NCI-H2107 (cell line): ENCODE measurements at places on chromosomes 7 and 10.

DNA sequence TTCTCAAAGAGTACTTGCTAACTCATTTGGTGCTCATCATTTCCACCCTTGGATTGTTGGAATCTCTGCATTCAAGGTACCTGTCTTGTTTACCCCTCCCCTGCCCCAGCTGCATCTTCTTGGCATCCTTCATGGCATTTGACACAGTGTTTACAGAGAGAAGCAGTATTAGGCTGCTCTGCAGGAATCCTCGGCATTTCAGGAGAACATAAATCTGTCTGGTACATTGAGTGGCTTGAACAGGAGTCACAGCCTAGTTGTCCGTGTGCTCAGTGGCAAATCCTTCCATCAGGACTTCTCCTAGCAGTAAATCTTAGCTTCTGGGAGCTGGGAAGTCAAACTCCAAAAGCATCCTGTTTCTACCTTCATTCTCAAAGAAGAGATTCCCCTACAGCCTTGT, 136.8 kb upstream of the YAE1 start:
- no peak for DNase-seq

DNA sequence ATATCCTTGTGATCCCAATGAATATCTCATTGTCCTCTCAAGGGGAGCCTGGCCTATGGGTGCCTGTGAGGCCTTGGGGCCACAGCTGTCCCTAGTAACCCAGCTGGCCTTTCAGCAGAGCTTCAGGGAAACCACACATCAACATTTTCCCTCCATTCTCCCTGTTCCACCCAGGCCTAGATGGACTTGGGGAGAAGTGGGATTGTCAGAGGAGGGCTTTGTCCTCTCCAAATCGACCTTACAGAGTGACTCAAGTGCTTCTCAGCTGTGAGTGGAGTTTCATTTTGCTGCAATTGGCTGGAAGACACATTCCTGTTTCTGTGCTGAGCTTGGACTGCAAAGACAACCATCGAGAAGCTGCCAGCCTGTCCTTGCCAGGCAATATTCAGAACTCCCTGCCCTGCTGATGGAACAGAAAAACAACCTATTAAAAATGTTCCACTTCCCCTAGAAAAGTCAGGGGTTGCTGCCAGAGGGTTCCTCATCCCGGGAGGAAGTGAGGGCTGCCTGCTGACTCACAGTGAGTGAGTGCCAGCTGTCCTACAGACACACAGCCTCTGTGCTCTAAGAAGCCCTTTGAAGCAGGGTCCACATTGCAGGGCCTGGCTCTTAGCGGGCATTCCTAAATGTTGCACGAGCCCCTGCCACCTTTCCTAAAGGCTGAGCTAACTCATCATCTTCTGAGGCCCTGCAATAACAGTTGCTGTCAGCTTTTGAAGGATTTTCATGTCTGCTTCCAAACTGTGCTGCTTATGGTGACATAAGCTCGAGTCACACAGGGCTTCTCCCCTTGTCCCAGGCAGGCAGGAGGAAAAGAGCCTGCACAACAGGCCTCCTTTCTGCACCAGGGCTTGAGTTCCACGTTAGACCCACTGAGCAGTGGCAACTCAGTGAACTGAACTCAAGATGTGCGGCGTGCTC, 20.5 kb downstream of the STRA8 start:
- DNase-seq, result no peak

DNA sequence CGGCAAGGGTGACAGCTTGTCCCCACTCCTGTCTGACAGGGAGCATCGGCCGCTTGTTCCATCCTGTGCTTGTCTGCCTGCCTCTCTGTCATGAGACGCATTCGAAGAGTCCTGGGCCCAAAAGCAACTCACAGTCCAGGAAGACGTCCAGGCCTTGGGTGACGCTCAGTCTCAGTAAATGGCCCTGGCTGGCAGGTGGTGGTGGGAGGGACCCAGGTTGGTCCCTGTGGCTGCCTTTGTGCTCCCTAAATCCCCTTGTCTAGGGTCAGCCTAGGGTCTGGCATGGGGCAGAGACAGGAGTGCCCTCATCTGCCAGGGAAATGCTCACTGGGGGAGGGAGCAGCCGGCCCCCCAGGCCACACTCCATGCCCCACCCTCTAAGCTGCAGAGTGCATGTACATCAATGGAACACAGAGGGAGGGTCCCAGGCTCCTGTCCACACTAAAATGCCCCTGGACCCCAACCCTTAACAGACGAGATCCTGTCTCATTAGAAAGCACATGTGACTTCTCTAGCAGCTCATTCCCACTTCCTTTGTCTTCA, 295.2 kb upstream of the ZNF32 start:
- no peak for DNase-seq

- peak; percentile 27 for DNase-seq
Observed at GRCh38 chr7:2124604-2125345, 108.0 kb downstream of the MAD1L1 start.

DNA sequence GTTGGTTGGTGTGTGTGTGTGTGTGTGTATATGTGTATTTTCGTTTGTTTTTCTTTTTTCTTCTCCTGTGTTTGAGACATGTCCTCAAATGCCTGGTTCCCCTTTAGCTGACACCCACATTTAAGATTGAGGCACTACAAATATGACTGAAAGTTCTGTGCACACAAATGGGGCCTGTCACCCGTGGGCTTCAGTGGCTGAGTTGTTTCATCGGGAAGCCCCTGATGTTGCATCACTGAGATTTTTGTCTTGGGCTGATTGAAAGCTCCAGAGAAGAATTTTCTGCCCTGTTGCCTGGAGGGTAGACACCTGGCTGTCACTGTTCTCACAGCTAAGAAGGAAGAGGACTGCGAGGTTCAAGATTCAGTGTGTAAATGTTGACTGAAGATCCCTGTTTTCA, 283.8 kb upstream of the C7orf33 start:
- no peak for DNase-seq

GRCh38 chr10:75404815-75405597, 3.4 kb upstream of the ZNF503 start:
- DNase-seq, result no peak

- DNase-seq, result no peak
Observed at GRCh38 chr7:71243736-71244410, 111.9 kb downstream of the GALNT17 start.

GRCh38 chr10:89837165-89838043, 136.0 kb downstream of the KIF20B start:
- DNase-seq, result no peak
